ENCODE measurements at places on chromosomes 2 and 18.

DNA sequence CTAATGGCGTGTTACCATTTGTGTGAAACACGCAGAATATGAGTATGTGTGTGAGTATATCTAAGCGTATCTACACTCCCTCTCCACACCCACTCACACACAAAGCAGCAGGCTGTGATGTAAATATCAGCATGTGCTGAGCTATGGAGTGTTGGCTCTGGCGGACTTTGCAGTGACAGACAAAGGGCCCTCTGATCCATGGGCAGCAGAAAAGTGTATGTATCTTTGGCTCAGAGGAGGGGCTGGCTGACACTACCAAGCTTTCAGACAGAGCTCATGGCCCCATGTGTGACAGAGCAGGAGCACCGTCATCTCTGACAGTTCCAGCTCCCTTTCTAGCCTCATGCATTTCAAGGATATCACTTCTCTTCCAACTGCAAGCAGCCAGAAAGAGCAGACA is 57.2 kb upstream of the ASB18 start:
- DNase-seq = no peak

DNA sequence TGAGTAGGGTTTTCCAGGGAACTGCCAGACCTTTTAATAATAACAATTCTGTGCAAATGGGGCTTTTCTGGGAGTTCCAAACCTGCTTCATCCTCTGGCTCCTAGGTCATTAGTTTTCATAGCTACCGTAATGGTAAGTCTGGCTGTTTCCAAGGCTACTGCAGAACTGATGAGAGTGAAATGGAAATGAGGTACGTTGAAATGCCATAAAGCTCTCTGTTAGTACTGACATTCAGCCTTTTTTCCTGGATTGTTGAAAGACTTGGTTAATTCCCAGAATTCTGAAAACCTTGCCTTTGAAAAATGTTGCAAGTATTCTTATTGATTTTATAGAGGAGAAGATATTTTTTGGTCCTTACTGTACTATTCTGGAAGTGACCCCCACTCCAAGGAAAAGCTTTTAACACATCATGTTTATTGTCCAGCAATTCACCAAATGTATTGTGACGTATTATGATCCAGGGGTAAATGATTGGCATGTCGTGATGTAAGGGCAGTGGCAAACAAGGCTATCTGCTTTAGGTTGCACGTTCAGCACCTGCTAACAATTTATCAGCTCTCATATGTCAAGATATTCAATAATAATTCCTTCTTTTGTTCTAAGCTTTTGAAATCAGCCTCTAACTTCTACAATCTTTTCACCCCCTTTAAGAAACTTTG is 767.0 kb upstream of the RAB6C start:
- DNase-seq = no peak

GRCh38 chr18:25518716-25519053 is 166.7 kb upstream of the ZNF521 start:
- no peak for DNase-seq

DNA sequence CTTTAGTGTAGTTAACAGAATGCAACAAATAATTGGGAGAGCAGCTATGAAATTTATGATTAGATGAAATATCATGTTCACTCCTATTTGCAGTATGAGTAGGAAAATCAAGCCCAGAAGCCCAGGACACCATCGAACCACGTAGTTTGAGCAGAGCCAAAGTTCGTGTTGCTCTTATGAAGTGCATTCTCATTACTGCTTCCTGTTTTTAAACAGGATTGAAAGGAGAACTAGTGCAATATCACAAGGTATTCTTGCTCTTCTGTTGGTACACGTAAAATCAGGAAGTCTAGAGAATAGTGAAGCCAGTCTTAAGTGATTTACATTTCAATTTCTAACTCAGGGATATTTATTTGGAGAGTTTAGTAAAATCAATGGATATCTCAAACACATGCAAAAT is 21.1 kb downstream of the ARHGAP15 start:
- DNase-seq = no peak
